ENCODE measurements at places on chromosomes 12 and 14.

- no peak for DNase-seq
These were observed 12.3 kb downstream of the UBE2N start for GRCh38 chr12:93429448-93429847.

DNA sequence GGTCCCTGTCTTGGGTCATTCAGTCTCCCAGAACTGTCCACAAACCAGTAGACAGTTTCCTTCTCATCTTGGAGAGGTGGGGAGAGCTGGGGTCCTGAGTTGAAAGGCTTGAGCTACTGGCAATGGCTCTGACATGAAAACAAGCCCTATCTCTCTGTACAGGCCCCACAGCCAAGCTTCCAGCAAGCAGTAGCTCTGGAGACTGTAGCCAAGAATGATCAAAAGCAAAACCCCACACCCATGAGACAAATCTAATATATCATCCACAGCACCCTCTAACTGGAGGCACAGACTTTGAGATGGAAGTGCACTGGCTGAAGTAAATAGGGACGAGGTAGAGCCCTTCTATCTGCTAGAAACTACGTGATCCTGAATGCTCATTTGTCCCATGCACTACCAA is 40.9 kb downstream of the RERG start:
- DNase-seq = no peak

- no peak for DNase-seq
These were observed 2.3 kb upstream of the TRAFD1 start for GRCh38 chr12:112122823-112123690.

DNA sequence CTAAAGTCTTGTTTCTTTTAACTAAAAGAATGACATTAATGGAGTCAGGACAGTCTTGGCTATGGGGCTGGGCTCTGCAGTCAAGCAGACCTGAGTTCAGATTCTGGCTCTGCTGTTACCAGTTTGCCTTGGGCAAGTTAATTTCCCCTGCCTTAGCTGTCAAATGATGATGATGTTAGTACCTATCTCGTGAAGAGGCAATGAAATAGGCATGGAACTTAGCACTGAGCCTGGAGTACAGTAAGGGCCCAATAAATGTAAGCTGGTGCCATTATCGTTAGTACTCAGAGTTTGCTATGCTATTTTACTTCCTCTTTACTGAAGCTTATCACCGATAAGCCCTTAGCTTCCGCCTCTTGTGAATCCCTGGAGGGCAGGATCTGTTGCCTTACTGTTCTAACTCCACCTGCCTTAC is 8.5 kb downstream of the FBXW8 start:
- DNase-seq = peak; percentile 60

DNA sequence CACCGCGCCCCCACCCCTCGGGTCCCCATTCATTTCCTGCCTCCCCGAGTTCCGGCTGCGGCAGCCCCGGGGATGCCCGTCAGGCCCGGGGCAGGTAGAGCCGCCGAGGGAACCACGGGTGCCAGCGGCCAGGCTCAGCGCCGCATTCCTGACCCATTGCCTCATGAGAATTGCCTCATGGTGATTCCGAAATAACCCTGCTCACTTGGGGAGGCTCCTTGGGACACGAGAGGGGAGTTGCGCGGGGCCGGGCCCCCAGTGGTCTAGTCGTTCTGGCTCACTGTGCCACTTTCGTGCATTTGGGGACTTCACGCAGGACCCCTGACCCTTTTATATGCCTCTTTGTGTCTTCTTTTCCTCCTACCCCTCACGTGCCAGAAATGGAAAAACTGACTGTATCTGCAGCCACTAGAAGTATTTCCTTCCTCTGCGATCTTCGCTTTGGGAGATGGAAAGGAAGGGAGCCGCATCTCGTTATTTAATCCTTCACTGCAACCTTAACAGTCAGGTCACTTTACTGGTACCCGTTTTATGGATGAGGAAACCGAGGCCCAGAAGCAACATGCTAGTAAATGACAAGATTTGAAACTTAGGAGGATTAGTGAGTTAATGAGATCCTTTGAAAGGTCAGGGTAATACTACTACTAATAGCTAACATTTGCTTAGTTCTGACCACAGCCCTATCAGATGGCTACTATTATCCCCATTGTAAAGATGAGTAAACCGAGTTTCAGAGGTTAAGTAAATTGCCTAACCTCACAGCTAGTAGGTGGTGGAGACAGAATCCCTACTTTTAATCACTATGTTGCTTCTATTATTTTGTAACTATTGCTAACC is 768 bp downstream of the PTPN11 start:
- DNase-seq = no peak

GRCh38 chr12:121523741-121524140 is 57.1 kb downstream of the KDM2B start:
- peak; percentile 54 for DNase-seq

GRCh38 chr12:4717806-4718205 is 2.4 kb upstream of the GALNT8 start:
- DNase-seq = no peak

DNA sequence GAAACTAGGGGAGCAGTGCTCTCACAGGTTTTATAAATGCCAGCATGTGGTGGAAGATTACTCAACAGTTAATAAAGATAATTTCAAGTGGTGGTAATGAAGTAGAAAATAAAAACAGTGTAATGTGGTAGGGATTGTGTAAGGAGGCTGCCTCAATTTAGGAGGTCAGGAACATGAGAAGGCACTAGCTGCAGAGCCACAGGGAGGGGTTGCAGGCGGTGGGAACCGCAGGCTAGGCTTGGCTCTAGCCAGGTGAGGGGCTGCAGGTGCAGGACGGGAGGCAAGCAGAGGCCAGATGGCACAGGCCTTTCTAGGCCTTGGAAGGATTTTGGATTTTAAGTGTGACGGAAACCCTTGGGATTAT is 768 bp downstream of the METTL25 start:
- DNase-seq = no peak

GRCh38 chr12:69170293-69170692 is 69.1 kb upstream of the CPSF6 start:
- DNase-seq = no peak

GRCh38 chr14:80135305-80136088 is 75.8 kb downstream of the DIO2 start:
- no peak for DNase-seq

DNA sequence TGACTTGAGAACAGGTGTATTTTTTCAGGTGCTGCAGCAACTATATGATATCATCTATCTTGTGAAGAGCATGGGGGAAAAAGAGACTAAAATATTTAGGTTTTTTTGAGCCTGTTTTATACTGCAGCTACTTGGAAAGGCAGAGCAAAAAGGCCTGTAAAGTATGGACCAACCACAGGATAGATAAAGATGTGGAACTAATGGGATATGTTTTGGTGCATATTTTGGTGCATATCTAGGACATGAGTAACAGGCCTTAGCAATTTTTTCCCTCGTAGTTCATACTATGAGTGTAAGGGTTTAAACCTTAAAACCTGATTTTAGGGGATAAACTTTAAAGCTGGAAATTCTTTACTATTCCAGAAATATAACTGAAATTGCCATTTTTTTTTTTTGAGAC is 6.0 kb upstream of the GTSF1 start:
- DNase-seq = no peak

DNA sequence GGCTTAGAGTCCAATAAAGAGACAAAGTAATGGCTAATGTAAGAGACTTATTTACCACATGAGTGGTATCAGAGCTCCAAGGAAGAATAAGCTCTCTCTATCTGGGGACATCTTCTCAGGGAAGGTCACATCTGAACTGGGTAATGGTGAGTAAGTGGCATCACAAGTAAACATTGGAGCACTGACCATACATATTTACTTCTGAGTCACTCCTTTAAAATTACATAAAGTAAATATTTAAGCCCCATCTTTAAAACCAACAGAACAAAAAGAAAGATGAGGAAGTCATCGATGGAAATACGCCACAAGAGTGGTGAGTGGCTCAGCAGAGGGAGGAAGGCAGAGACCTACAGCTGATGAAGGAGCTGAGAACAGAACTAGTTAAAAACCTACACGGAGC is 159.9 kb downstream of the DUSP6 start:
- DNase-seq = no peak

DNA sequence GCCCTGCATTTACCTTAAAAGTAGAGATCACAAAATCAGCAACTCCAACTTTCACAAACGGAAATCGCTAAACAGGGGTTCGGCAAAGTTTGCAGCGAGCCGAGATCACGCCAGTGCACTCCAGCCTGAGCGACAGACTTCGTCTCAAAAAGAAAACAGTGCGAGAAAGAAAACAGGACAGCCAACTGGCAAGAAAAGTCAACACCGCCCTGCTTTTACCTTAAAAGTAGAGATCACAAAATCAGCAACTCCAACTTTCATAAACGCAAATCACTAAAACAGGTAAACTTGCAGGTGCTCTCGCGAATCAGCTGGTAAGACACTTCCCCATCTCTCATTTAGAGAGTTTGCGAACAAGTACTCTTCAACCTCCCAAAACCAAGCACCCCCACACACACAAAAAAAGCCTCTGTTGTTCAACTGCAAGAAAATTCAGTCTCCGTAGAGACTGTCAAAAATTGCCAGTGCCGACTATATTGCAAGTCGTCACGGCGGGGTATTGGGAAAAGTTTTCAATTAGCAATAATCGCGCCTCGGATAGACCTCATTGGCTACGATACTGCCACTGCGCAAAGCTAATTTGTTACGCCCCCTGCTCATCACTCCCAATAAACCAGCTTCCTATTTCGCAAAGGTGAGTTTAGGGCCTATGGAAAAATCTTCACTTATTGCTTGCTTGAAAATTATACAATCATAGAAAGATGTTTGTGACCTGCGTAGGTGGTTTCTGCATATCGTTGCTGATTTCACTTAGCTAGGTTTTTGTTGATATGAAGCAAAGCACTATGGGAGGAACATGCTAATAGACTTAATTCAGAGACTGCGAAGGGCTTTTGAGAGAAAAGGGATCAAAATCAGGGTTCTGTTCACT is at the start of gene RNU4-1:
Gene RNU4-1, minus strand, starts transcription at position 577 of the 871 bp plus-strand sequence.
- DNase-seq = peak; percentile 61

DNA sequence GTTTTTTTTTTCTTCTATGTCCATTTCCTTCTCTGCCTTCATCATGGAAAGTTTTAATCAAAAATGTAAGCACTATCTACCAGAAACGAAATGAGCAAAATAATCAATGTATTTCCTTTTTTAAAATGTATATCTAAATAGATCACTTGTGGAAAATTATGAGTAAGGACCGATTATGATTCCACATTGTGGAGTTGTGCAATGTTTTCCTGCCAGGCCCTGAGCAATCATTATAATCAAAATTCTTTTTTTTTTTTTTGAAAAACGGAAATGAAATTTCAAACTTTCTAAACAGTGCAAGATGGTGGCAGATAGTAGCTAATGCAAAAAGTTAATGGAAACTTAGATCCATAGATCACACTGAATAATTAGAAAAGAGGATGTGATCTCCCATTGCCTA is 1074.6 kb upstream of the TMEM132C start:
- no peak for DNase-seq

GRCh38 chr12:117069926-117070900 is 29.0 kb downstream of the TESC start:
- DNase-seq = no peak

- DNase-seq = peak; percentile 54
These were observed 3.3 kb downstream of the TMEM121 start for GRCh38 chr14:105529569-105530284.

DNA sequence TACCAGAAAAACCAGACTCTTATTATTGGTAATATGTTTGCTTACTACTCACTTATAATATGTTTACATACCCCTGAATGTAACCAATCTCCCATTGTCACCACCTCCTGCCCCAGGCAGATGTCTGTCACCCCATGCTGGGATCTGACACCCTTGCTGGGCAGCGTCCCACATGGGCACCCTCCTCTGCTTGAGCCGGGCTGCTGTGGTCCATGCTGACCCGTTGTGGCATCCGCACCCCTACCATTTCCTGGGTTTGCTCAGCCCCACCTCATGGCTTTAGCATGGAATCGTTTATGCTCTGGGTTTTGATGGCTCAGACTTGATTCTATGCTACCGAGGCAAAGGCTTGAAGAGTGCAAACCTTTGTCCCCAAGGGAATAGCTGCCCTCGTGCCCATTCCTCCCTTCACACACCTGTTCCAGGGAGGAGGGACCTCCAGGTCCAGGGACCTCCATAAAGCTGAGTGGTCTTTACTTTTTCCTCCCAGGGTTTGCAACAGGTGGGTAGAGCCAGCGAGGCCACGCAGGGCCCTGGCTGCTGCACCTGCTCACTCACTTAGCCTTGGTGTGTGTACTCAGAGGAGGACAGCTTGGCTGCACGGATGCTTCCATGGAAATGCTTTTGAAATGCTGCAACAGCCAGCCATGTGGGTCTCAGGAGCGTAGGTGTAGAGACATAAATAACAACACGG is 68.7 kb downstream of the PRMT8 start:
- DNase-seq = no peak

DNA sequence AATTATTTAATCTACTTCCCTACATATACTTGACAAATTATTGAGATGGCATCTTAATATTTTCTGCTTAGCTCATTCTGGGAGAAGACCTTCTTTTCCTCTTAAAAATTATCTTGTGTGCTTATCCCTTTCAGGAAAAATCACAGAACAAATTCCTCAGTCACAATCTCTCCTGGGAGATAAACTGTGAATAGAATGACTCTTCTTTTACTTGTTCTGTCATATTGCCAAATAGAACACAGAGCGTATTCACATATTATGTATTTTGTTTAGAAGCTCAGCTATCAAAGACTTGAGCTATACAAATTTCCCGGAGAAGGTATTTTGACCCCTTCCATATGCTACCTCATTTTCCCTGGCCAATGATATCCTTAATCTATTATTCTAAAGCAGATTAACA is 146.7 kb downstream of the TMEM117 start:
- no peak for DNase-seq

DNA sequence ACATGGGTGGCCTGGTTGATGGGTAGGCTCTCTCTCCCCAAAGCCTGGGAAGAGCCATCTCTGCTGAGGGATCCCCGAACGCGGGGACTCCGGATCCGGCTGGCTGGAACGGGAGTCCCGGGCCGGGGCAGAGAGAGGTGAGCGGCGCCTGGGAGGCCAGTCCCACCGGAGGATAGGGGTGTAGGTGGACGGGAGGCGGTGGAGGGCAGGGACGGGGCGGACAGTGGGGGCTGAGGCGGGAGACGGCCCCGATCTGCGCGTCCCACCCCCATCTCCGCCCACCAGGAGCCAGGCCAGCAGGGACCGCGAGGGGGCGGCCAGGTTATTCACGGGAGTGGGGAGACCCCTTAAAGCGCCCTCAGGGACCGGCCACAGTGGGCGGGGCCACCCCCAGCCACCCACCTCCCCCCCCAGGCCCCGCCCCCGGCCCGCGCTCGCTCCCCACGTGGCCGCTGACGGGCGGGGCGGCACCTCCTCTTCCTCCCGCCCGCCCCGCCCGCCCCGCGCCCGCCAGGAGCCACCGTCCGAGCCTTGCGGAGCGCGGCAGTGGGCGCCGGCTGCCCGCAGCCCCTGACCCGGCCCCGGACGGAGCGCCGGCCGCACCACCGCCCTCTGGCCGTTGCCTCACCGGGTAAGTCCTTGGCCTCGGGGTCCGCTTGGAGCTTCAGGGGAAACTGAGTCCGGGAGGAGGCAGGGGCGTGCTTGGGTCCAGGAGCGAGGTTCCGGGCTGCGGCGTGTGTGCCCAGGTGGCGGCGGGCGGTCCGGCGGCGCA is at the start of gene INF2:
Gene INF2, plus strand, starts transcription at position 510 of the 772 bp plus-strand sequence. CDS start 11,748 bp downstream, outside the sequence.
- peak; percentile 89 for DNase-seq

GRCh38 chr12:74820324-74820723 is 282.7 kb downstream of the ATXN7L3B start:
- no peak for DNase-seq

GRCh38 chr12:39816671-39817185 is 197.1 kb upstream of the ABCD2 start:
- no peak for DNase-seq
